ENCODE measurements at places on chromosomes 12 and 14.

GRCh38 chr14:39554576-39554975 is 122.3 kb upstream of the FBXO33 start:
- DNase-seq, result no peak

- no peak for DNase-seq
Observed at GRCh38 chr12:53948650-53949593, 5.8 kb upstream of the HOXC12 start.

DNA sequence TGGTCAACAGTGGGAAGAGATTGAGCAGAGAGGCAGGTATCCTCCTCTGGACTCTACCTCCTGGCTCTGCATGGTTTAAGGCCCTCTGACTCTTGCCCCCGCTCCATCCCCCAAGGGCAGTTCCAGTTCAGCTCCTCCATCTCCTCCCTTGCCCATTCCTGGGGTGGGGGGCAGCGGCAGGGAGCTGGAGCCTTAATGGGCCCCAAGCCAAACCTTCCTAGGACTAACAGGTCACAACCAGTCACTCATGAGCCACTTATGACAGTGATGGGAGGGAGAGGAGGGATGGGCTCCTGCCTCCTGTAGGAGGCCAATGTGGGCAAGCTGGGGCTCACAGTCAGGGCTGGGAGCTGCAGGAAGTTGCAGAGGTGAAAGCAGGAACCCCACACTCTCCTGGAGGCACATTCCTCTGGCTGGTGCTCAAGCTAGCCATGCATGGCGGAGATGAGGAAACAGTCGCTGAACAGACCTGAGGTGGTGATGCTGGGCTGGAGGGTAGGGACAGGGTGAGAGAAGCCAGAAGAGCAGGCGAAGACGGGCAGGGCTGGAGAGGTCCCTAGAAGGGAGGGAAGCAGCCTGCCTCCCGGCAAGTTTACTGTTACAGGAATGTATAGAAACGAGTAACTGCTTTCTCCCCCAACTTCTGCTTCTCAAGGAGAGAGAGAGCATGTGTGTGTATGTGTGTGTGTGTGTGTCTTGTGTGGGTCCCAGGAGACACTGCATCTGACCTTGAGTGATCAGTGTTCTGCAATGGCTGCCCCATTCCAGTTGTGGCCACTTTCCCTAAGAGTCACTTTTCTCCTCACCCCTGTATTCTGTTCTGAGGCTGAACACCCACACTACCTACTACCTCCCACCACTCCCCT is 5.0 kb upstream of the RAPGEF3 start:
- DNase-seq, result no peak

GRCh38 chr12:15225136-15225862 is 4.1 kb upstream of the RERG start:
- no peak for DNase-seq

DNA sequence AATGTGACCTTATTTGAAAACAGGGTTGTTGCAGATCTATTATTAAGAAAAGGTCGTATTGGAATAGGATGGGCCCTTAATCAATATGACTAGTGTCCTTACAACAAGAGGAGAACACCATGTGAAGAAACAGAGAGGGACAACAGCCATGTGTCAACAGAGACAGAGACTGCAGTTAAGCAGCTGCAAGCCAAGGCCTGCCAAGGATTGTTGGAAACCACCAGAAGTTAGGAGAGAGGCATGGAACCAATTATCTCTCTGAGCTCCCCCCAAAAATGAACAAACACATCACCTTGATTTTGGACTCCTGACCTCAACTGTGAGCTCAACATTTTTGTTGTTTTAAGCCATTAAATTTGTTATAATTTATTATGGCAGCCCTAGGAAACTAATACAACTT is 214.6 kb upstream of the PRKD1 start:
- no peak for DNase-seq

- no peak for DNase-seq
Observed at GRCh38 chr12:24791622-24792021, 157.3 kb downstream of the BCAT1 start.

DNA sequence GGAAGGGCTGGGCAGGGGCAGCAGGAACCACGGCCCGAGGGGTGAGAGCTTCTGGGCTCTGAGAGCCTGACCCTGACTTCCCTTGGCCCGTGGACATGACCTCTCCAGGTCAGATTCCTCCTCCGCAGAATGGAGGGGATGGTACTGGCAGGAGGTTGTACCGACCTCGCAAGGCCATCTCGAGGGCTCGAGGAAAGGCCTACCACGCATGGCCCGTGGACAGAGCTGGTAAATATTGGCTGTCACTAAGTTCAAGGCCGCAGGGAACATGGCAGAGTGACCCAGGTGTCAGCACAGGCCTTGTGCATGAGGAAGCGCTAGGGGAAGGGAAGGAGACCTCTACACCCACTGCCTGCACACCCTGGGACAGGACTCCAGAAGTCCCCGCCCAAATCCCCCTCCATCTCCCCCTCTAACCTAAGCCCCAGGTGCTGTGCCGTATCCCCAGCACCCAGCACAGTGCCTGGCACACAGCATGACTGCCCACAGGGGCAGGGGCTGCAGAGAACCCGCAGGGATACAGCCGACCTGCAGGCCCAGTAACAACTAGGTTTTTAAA is 54.9 kb upstream of the PPP2R5C start:
- DNase-seq, result no peak

DNA sequence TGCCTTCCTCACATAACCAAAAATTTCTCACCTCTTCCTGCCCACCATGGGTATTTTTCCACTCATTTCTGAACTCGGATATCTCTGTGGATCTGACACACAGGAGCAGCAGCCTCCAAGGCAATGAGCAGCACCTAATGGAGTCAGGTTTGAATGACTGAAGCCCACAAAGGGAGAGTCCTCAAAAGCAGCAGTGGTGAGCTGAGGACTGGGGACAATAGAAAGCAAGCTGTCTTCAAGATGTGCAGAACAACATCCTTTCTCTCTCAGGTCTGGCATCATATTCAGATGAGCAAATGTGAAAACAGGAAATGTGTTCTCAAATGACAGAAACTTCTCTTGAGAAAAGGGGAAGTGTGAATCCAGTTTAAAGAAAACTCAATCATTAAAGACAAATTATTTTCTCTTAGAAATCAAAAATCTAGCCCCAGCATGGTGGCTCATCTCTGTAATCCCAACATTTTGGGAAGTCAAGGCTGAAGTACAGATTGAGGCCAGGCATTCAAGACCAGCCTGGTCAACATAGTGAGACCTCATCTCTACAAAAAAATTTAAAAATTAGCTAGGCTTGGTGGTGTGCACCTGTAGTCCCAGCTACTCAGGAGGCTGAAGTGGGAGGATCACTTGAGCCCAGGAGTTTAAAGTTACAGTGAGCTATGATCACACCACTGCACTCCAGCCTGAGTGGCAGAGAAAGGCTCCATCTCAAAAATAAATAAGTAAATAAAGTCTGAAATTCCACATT is 54.2 kb downstream of the C12orf42 start:
- no peak for DNase-seq

- no peak for DNase-seq
Observed at GRCh38 chr12:75345531-75345930, 11.1 kb downstream of the GLIPR1L1 start.

GRCh38 chr14:94121485-94121884 is 7.9 kb downstream of the IFI27L2 start:
- no peak for DNase-seq

DNA sequence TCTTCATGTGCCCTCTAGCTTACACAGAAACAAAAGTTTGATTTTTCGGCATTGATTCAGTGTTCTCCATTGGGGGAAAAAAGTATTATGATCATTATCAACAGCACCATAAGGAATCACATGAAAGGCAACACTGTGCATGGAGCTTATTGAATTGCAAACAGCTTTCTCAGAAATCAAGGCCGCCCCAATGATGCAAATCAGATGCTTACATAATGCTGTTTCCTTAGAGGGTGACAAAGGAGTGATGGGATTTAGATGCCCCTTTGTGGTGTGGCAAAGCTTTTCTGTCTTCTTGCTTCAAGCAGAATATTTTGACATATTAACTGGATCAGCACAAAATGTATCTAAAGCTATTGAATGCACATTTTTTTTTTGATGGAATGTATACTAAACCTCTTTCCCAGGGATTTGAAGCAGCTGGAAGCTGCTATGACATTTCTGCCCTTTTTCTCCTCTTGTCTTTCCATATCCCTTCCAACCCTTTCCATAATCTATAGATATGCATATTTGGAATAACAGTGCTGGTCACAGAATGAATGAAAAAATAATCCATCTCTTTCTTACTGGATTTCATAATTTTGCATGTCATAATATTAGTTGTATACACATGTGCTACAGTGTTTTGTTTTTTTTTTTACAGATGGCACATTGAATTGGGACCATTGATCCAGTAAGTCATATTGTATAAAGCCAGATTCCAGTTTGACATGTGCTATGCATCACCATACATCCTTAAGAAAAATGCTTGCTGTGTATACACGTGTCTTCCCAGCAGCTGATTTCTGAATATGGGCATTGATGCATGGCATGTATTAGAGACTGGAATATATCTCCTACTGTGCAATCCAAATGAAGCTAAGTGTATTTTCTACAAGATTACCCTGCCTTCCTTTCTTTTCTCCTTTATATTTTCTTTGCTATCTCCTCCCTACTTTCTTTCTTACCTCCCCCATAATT is 259.7 kb upstream of the DCN start:
- no peak for DNase-seq

- no peak for DNase-seq
Observed at GRCh38 chr12:47686645-47687240, 19.1 kb downstream of the RPAP3 start.

DNA sequence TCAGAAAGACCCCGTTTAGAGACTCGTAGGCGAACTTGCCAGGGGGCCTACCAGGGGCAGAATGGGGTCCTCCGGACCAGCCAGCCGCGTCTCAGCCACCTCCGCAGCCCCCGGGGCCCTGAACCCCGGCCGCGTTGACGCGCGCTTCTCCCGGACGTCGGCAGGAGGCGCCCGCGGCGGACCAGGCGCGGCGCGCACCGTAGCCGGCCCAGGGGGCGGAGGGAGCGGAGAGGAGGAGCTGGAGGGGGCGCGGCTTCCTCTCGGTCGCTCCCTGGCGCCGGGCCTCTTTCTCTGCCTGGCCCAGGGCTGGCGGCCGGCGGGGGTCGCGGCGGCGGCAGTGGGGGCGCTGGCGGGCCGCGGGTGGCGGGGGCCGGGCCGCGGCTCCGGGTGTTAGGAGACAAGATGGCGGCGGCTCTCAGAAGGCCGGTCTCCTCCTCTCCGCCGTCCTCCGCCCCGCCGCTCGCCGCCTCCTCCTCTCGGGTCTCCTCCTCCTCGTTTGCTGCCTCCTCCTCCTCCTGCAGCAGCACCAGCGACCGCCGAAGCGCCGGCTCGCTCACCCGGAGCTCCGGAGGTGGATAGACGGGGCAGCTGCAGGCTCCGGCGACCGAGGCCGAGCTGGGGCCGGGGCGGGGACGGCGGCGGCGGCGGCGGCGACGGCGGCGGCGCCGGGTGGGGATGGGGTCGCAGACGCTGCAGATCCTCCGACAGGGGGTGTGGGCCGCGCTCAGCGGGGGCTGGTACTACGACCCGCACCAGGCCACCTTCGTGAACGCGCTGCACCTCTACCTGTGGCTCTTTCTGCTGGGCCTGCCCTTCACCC is at the start of gene PCNX1:
PCNX1 (plus strand) TSS at position 284 of the 820 bp plus-strand sequence; CDS start at position 676, 392 bp downstream.
- DNase-seq, result peak; percentile 80

DNA sequence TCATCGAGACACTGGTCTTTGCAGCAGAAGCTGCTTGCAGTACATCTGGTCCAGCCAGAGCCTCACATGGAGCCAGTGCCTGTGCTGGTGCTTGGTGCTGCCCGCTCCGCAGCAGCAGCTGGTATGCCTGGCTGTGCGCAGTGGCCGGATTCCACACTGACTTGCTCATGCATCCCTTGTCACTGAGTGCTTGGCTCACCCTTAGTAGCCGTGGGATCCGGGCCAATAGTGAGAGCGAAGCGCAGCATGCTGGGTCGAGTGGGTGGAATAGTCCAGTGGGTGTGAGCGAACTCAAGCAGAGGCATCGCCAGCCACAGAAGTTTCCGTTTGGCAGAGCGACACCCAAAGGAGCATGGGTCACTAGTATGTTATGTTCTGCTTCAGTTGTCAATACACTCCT is 10.1 kb upstream of the FBXO33 start:
- DNase-seq, result no peak

DNA sequence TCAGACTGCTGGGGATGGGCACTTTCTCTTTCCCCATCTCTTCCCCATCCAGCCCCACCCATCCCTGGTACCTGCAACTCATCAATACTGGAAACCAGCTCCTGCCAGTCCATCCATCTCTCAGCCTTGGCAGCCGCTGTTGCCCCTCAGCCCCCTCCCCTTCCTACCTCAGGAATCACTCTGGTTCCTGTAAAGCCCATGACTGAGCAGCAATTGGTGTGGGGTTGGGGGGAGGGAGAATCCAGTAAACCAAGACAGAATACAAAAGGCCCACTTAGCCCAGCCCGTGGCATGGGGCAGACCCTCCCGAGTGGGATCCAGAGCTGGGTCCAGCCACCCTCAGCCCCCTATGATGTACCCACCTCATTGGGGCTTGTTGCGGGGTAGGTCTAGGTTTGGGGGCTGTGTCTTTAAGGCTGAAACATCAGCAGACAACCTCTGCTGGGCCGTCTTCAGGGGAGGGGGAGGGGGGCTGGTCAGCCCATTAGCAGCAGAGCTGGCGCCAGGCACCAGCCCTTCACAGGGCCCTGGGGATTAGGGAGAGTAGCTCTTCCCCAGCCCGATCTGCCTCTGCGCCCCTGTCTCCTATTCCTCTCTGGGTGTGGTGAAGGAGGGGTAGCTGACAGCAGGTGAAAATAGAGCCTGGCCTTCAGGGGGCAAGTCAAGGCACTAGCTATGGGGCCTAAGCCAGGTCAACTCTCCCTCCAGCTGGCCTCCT is 702 bp upstream of the PRPH start:
- no peak for DNase-seq

DNA sequence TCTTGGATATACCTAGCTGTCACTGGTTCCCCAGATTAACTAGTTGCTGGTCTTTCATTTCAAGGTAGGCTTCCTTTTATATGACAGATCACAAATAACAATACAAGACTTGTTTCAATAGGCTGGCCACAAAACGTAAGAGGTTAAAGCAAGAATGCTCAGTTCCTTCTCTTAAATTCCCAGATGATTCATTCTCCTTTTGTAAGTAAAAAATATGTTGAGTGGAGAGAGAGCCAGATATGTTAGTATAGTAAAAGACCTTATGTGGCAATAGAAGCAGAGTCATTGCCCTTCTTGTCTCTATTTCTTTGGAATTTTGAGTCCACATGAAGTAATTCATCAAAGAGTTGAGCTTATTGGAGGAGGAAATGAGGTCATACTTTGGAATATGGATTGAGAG is 939.0 kb upstream of the ATXN7L3B start:
- DNase-seq, result no peak

DNA sequence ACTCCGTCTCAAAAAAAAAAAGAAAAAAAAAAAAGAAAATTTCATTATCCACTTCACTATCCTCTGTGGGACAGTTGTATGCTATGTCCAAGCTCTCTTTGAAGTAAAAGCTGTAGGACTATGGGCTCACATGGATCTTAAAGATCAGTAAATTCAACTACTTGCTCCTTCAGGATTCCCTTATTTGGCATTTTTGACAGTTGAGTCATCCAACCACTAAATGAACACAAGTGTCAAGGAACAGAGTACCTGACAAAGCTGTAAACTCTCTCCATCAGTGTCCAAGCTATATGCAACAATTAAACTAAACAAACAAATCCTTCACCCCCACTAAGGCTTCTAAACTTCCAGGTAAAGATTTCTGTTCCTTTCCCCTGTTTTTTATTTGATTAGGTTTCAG is 177.0 kb downstream of the CEP128 start:
- no peak for DNase-seq

- no peak for DNase-seq
Observed at GRCh38 chr12:80643961-80644360, 63.5 kb upstream of the MYF6 start.

- DNase-seq, result no peak
Observed at GRCh38 chr12:120940006-120940405, 35.8 kb upstream of the SPPL3 start.

GRCh38 chr14:70291396-70291795 is 68.1 kb downstream of the COX16 start:
- no peak for DNase-seq

GRCh38 chr12:99649551-99649950 is 2.0 kb downstream of the GARIN6 start:
- DNase-seq, result no peak
